ENCODE measurements at places on chromosomes 7 and 10.

- DNase-seq = no peak
These were observed 6.5 kb upstream of the SDK1 start for GRCh38 chr7:3294432-3295100.

- no peak for DNase-seq
These were observed 22.8 kb downstream of the UNC5B start for GRCh38 chr10:71234970-71235685.

DNA sequence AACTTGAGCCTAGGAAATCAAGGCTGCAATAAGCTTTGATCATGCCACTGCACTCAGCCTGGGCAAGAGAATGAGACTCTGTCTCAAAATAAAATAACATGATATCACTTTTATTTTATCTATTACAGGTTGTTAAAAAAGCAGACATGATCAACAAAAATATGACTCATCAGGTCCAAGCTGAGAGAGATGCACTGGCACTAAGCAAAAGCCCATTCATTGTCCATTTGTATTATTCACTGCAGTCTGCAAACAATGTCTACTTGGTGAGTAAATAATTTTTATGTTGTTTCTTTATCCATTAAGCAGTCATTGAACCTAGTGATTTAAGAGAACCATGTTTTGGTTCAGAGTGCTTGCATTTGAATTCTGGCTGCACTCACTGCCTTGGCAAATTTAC lies 3.3 kb downstream of the MASTL start:
- no peak for DNase-seq

DNA sequence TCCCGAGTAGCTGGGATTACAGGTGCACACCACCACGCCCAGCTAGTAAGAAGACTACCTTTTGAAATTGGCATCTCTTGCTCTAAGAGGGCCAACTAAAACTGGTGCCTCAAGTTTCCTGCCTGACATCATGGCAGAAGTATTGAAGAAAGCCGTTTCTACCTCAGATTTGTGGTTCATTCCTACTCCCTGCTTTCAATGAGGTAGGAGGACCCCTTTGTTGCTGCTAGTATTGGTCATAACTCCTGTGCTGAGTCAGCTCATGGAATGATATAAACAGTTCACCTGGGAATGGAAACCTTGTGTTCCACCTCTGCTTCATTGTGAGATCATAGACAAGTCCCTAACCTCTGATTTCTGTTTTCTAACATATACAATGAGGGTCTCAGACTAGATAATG lies 82.8 kb downstream of the CDK6 start:
- DNase-seq = no peak

DNA sequence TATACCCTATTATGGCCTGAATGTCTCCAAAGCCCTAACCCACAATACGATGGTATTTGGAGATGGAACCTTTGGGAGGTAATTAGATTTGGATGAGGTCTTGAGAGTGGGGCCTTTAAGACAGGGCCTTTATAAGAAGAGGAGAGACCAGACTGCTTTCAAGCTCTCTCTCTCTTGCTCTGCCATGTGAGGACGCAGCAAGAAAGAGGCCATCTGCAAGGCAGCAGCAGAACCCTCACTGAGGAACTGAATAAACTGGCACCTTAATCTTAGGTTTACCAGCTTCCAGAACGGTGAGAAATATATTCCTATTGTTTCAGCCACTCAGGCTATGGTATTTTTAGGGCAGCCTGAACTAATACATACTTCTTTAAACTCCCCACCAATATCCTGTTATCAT lies 2.0 kb upstream of the GNAI1 start:
- no peak for DNase-seq

Measured in stimulated activated CD8-positive, alpha-beta memory T cell treated with anti-CD3 and anti-CD28 coated beads, Interleukin-7, amount 100 ng/mL, for 1 hour (primary cell).